ENCODE measurements at places on chromosomes 4 and X. TPM values are rescaled to one million over a fixed set of nuclear protein-coding genes. Genes with fewer than 3 reads are reported as not detected.

Gene CLDN22
- not detected for total RNA-seq

Gene GCNA
- total RNA-seq = 11.6 TPM

Gene TEX11
- total RNA-seq = not detected

Gene SLC7A11
- total RNA-seq = 0.13 TPM

Gene HS3ST1
- 0.60 TPM for total RNA-seq

Gene TCEAL5
- total RNA-seq = not detected

Gene CSAG3
- not detected for total RNA-seq

Gene ZNF182
- 14.2 TPM for total RNA-seq

Gene USP53
- 29.5 TPM for total RNA-seq

Gene NEXMIF
- total RNA-seq = 1.5 TPM

Gene RAB33A
- total RNA-seq = 14.5 TPM

Gene IL2
- total RNA-seq = not detected

Gene ARAP2
- total RNA-seq = 40.7 TPM

DNA sequence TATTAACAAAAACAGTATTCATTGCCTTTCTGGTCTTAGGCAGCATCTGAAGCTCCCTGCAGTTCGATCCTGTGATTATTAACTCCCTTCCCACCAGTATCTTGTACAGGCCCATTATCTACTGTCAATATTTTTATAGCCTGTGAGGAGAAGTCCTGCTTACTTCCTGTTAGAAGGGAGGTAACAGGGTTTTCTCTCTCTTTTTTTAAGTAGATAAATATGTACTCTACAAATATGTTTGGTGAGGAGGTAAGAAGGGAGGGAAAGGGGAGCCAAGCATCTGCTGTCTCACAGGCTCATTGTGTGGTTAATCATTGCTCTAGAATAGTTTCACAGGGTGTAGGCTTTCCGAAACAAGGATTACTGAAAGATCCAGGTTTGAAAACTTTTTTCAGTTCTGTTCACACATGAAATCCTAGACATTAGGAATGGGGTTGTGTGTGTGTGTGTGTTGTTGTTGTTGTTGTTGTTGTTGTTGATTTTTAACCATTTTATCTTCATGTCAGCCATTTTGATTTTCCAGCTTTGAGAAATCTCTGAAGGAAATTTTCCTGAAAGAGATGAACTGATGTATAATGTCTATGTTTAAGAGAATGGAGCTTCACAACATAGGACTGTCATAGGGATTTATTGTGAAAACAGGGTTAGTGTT, 14.2 kb downstream of the ATOH1 start:
- no peak for DNase-seq

- no peak for DNase-seq
These were observed 338.3 kb upstream of the TEX13C start for GRCh38 chrX:124981420-124981819.

- no peak for DNase-seq
These were observed 113.5 kb upstream of the TMEM164 start for GRCh38 chrX:109889289-109890006.

DNA sequence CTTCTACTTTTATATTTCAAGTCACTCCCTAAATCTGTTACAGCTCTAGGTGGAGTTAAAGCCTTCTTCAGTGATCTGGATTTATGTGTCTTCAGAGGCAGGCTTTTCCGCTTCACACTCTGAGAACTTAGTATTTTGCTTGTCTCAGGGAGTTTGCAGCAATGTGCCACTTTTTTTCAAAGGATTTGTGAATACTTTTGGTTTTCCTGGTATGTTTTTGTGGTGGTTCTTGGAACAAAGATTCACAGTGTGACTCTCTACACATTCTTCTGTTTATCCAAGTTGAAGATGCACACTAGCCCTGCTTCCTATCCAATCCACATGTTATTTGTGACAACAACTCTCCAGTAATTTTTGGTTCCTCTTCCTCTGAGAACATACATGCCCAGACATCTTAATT, 1253.7 kb downstream of the TECRL start:
- DNase-seq = no peak

DNA sequence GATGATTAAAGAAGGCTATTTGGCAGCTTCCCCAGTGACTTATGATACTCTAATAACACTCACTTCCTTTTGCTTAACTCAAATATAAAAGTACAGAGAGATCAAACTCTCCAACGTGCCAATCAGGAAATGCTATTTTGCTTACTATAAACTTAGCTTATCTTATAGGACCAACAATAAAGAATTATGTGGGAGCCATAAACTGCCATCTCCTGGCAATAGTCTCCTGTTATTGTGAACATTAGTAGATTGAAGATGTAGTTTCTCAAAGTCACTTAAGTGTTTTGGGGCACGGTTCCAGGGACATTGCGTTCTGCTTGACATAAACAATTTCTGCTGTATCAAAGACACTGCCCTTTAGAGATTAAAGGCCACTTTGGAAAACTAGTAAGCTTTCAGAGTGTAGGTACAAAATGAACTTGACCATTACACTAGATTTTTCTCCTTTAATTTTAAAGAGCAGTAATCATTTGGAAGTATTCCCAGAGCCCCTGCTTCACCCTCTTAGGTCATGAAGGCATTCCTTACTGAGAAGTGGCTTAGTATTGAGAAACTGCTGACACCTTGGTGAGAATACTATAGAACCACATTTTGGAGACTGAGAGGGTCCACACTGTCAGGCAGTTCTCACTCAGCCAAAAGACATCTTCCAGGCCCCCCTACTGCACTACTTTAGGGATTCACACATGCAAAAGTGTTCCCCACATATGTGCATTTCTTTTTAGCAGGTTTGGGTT, 51.9 kb downstream of the MAOA start:
- no peak for DNase-seq

- no peak for DNase-seq
These were observed 148.1 kb upstream of the FAM9B start for GRCh38 chrX:9182041-9182440.

GRCh38 chrX:100768679-100769338, 36.9 kb upstream of the SYTL4 start:
- peak; percentile 66 for DNase-seq

GRCh38 chr4:1809754-1810502, 16.8 kb downstream of the FGFR3 start:
- peak; percentile 70 for DNase-seq

- DNase-seq = no peak
These were observed 81.5 kb downstream of the ZNF674 start for GRCh38 chrX:46463682-46464081.

DNA sequence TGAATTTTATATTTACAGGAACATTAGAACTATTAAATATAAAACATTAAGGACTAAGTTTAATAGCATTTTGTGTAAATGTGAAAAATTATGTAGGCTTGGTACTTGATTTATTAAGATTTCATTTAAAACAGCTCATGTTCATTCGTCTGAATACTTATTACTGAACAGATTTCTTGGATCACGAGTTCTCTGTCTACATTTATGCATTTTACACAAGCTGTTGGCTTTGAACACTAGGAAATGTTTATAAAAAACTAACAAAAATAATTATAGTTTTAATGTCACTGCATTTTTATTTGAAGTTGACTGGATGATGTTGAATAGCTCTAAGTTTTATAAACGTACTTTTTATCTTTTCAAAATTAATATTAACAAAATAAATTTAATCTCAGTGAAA, 888.7 kb downstream of the CCSER1 start:
- DNase-seq = no peak

DNA sequence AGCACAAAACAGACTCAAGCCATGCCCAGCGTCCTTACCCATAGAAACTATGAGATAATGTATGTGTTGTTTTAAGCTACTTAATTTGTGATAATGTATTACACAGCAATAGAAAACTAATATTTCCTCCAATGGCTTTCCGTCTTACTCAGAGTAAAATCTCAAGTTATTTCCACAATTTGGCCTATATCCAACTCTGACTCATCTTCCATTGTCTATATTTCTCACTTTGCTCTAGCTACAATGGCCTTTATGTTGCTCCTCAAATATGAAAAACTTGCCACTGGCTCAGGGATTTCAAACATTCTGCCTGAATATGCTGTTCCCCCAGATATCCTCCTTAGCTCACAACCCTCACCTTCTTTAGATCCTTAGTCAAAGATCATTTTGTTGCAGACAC, 31.6 kb downstream of the IQCM start:
- DNase-seq = no peak

GRCh38 chr4:168815379-168816345, 194.4 kb downstream of the CBR4 start:
- DNase-seq = no peak

- no peak for DNase-seq
These were observed 52.3 kb upstream of the PDK3 start for GRCh38 chrX:24412637-24413363.

DNA sequence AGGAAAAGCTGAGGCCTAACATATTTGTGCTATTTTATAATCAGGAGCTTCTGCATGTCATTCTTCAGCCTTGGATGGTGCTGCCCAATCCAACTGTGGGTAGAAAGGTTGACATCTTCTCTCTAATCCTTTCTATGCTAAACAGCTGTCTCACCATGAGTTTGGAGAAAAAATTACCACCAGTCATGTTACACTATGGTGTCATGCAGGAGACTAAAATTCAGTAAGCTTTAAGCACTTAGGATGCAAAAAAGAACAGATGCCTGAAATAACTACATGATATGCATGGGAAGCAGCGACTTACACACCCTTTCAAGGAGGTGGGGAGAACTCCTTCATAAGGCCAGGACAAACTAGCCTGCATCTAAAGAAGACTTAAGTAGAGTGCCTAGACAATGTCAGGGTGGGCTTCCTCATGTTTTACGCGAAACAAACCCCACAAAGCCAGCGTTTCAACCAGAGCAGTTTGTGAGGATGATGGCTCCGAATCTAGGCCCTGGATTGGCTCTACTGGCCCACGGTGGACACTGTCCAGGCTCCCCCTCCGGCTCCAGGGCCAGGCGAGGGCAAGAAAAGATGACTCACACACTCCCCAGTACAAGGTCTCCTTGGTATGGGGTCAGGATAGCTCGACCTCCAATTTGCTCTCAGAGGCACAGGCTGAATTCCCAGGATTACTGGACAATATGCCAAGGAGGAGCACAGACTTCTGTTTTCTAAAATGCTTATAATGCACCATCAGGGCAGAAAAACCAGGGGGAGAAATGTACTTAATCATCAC, 45.1 kb downstream of the STX18 start:
- no peak for DNase-seq

GRCh38 chrX:39170464-39170863, 369.2 kb downstream of the MID1IP1 start:
- no peak for DNase-seq

DNA sequence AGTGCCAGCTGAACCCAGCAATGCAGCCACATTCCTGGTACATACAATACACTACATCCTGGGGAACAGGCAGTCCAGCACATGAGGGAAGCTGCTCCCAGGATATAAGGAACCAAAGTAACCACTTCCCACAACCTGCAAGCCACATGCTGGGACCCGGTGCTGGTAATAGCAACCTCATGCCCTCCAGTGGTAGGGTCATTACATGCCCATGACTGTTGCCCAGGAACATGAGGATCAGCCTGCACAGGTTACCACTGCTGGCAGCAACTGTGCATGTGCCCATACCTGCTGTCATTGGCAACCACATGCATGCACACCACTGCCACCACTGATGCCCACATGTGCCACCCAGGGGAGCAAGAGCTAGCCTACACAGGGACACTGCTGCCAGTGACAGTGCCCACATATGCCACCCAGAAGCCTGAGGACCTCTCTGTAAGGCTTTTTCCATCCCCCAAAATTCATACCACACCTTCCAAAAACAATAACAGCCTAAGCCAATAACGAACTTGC, 1982.5 kb downstream of the ARAP2 start:
- no peak for DNase-seq

DNA sequence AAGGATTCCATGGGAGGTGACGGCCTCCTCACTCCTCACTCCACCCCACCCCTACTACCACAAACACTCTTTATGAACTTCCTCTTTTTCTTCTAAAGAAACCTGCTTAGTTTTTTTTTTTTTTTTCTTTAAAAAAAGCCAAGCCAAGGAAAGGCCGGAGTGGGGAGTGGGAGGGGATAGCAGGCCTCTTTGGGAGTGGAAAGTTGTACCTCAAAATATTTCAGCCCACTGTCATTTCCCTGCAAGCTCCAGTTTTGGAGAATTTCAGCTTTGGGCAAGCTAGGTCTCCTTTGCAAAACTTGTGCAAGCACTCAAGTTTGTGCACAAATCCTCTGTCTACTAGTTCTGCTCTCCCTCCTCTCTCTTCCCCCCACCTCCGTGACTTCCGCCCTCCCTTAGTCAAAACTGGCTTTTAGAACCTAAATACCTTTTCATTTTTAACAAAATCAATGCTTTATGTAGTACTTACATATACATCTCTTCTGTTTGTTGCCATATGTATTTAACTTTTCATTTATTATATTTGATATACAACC, 512 bp upstream of the ANTXR2 start:
- DNase-seq = peak; percentile 59

DNA sequence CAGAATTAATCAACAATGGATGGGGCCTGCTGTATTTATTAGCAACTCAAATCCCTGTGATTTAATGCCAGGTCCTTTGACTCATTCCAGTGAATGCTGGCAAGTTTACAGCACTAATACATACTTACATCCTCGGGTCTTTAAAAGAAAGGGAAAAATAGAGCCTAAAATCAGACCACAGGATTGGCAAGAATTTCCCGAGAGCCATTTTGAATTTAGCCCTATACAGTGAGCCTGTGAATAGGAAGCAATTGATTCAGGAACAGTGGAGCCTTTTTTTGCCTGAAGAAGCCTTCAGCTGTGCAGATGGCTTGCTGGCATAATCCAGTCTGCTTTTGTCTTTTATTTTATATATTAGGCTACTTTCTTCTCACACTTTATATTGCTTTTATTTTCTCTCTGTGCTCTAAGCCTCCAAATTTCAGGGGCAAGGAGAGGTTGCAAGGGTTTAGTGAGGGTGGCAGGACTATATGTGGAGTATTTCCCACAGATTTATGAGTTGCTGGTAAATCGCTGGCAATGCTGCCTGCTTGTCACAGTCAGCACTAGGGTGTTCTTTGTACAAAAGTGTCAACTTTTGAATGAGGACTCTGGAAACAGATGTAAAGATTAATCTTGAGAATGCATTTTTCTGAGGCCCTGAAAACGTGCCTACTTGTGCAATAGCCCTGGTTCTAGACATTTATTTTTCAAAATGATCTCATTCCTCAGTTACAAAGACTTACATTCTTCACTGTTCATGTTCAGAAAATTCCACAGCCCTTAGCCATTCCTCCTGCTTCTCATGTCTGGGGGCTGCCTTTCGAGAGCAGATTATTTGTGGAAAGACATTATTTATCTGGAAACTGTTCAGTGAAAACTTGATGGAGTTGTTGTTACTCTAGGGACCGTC, 303.5 kb downstream of the SPRY1 start:
- no peak for DNase-seq

DNA sequence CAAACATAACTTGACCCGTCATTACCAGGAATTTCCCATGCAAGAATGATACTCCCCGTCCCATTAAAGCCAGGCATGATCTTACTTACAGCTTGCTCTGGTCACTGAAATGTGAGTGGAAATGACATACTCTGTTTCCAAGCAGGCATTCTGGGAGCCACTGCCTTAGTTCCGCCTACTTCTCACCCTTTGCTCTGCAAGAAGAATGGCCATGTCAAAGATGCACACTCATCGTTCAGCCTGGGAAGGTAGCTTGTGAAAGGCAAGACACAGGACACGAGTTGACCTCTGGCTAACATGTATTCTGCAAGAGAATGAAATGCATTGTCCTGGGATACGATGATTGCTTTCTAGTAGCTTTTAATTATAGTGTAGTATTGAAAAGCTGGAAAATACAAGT, 1144.4 kb downstream of the NLGN4X start:
- no peak for DNase-seq

- no peak for DNase-seq
These were observed 239.8 kb upstream of the IL1RAPL1 start for GRCh38 chrX:28347476-28347875.

All from naive thymus-derived CD8-positive, alpha-beta T cell (primary cell).